ENCODE measurements at places on chromosomes 6 and 20.

- DNase-seq, result no peak
These were observed 260.2 kb downstream of the BCKDHB start for GRCh38 chr6:80366714-80367113.

GRCh38 chr6:100382767-100383195, 81.9 kb downstream of the SIM1 start:
- DNase-seq, result no peak

DNA sequence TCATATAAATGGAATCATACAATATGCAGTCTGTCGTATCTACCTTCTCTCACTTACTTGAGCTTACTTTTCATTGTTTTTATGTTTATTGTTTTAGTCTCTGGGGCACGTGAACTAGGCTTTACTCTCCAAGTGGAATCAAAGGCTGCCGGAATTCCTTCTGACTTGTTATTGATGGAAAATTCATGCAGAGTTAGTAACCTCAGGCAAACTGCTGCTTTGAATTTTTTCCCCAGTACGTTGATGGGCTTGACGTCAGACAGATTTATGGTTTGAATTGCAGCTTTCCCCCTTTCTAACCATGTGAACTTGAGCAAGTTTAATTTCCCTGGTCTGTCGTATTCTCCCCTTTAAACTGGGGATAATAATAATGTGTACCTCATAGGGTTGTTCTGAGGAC, 68.6 kb downstream of the ZDHHC14 start:
- no peak for DNase-seq

DNA sequence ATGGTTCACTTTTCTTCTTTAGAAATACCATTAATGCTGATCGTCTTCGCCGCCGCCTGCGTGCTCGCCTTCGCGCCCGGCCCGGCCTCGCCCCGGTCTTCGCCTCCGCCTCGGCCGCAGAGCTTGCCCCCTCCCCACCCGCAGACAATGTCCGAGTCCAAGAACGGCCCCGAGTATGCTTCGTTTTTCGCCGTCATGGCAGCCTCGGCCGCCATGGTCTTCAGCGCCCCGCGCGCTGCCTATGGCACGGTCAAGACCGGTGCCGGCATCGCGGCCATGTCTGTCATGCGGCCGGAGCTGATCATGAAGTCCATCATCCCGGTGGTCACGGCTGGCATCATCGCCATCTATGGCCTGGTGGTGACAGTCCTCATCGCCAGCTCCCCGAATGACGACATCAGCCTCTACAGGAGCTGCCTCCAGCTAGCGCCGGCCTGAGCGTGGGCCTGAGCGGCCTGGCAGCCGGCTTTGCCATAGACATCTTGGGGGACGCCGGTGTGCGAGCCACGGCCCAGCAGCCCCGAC, 4.8 kb upstream of the PRPH2 start:
- no peak for DNase-seq

DNA sequence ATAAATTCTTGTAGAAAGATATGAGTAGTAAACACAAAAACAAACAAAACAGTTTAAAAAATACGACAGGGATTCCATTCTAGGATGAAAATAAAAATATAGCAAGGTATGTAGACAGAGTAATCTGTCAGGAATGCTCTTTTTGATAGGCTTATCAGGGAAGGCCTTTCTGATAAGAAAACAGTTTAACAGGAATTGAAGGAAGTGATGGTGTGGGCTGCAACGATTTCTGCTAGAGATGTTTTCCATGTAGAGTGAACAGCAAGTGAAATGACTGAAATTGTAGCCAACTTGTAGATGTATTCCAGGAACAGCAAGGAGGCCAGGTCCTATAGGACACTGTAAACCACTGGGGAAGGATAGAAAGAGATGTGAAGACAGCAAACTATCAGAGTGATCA, 689.7 kb upstream of the GJE1 start:
- DNase-seq, result no peak

DNA sequence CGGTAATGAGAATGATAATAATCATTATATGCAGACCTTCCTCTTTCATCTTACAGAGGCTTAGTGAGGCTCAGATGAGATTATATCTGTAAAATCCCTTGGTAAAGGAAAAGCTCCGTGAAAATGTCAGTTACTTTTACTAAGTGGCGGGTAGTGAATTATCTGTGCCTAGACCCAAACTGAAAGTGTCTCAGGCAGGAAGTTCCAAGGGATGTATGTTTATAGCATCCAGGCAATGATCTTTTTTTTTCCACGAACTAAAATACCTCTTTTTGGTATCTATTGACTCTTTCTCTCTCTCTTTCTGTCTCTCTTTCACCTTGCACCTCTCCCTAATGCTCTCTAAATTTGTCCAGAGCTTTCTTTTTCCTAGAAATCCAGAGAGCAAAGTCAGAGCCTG, 5.0 kb downstream of the TCF21 start:
- no peak for DNase-seq

DNA sequence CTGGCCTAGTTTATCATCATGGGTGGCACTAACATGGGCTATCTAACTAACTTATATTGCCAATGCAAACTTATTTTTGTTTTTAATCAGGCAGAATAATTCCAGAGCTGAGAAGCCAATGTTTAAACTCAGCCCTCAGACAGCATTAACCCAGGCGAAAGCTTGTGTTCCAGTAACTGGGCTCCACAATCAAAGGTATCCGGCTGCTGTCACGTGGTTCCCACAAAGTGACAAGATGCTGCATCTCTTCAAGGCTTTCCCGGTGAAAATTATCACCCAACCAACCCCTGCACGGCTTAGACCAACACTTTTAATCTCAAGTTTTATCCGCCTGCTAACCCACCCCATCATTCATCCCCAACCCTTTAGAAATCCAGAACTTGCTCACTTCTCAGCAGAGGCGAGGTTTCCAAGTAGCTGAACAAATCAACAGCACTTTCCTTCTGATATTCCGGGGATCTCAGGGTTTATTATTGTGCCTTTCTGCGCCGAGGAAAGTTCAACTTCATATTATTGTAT, 885 bp downstream of the MTCL3 start:
- DNase-seq, result no peak

DNA sequence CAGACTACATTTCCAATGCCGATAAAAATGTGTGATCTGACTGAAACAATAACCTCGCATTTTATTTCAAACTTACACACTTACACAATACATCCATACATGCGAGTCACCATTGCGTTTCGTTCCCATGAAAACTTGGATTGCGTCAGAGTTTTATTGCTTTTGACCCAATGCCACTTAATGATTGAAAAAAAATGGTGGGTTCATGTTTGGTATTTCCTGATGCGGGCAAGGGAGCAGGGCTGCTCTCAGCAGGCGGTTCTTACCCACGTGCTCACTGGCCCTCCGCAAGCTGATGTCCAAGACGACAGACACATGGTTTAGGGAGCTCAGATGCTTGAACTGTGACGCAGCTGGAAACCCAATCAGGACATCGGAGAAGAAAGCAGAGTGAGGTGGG, 281.0 kb upstream of the SULF2 start:
- no peak for DNase-seq

DNA sequence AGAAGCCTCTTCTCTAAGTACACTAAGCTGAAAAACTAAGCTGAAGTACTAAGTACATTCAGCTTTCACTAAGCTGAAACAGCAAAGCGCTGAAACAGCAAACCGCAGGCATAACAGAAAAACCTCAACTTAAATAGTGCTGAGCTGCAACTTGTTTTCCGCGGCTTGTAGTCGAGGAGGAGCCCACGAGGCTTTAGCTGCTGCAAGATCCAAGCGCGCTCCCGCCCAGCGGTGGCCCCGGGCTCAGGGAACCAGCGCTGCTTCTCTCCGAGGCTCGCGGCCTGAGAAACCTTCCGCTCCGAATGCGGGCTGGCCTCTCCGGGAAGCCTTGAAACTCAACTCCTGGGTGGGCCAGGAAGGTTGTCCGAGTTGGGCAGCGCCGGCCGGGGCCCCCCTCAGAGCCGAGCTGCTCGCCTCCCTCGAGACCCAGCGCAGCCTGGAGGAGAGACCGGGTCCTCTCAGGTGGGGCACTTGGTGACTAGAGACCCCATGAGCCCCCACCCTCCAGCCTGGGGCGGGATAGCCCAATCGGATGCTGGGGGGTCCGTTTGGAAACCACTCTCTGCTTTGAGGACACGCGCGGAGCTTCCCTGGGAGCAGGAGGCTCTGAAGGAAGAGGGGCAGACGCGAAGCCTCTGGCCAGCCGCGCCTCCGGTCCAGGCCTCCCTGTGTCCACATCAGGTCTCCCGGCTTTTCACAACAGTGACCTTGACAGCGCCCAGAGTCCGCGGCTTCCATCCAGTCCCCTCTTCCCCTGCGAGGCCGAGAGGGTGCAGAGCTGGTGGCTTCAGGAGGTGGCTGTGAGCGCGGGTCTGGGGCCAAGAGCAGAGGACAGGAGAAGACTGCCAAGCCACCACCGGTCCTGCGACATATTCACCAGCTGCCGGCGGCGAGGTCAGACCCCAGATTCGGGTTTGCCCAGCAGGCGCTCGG, 38.1 kb upstream of the HLA-E start:
- DNase-seq, result no peak

DNA sequence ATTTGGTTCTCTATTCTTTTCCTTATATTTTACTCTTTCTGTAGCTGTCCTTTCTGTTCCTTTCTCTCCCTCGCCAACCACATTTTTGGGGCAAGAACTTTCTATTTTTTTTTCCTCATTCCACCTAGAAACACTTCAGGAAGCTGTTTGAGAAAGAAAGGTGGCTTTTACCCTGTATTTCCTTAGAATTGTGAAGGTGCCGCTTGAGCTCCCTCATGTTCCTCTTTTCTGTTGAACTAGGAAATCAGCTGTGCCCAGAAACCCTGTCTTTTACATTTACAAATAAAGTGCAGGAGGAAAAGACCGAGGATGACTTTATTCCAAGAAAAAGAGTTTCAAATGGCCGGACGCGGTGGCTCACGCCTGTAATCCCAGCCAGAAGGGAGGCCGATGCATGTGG, 38.2 kb downstream of the OR2B2 start:
- no peak for DNase-seq

DNA sequence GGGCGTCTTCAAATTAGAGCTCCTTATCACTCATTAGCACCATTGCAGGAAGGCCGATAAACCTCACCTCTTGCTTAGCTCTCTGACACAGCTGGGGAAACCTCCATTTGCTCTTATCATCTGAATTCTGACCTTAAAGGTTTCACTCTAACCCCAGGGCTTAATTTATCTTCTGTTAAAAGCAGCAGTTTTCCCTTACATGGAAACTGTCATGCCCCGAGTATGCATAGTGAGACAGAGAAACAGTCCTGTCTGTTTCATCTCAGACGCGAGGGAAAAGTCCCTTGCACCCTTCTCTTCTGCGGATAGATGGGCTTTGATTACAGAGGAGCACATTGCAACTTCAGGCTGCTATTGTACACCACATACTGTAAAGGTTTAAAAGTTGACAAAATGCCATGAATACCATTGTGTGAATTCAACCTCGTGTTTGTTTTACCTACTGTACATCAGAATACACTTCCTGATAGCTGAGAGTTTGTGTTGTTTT, 191.5 kb upstream of the BMP2 start:
- no peak for DNase-seq

DNA sequence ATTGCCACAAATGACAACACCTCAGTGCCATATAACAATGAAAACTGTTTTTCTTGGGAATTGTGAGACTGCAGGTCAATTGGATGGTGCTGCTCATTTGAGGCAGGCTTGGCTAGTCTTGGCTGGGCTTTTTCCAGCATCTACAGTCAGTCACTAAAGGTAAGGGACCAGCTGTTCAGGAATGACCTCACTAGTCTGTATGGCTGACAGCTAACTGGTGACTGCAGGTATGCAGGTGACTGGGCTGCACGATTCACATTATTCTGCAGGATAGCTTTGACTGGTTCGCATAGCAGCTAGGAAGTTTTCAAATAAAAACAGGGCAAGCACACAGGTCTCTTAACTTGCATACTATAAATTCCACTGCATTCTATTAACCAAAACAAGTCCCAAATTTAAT, 22.1 kb upstream of the HMGCLL1 start:
- no peak for DNase-seq

DNA sequence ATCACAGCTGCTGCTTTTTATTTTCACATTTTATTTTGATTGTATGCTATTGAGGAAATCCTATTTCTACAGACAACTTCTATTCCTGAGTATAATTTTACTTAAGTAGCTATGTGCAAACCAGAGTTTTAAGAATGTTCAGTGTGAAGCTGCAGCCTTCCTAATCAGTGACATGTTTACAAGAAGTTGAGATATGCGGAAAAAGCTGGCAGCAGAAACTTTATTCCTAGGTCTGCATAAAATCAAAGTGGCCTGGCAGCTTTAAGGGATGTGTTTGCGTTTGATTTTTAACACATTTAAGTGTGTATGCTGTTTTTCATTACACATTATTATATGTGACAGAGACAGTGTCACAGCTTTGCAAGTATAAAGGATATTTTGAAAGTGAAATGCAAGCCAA, 26.3 kb downstream of the MAPK14 start:
- no peak for DNase-seq

DNA sequence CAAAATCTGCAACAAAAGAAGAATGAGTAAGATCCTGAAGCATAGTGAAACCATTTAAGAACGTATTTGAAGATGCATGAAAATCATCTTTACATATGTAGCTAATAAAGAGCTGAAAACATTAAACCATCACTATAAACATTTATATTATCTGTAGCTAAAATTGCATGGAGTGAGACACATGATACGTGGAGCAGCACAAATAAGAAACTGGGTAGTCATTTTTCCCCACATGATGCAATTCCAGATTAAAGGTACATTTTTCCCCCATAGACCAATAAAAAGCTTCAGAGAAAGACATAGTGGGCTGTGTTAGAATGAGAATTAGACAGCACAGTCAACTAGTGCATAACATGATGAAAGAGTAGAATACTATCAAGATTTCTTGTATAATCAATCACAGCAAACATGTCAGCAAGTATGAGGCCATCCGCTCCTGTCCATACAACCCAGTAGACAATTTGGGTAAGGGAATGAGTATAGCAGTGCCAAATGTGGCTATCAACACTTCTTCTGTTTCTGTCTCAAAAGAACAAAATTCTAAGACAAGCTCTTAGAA, 67.0 kb downstream of the RSPO3 start:
- DNase-seq, result no peak

- no peak for DNase-seq
These were observed 46.9 kb upstream of the ARMC2 start for GRCh38 chr6:108801366-108801765.

DNA sequence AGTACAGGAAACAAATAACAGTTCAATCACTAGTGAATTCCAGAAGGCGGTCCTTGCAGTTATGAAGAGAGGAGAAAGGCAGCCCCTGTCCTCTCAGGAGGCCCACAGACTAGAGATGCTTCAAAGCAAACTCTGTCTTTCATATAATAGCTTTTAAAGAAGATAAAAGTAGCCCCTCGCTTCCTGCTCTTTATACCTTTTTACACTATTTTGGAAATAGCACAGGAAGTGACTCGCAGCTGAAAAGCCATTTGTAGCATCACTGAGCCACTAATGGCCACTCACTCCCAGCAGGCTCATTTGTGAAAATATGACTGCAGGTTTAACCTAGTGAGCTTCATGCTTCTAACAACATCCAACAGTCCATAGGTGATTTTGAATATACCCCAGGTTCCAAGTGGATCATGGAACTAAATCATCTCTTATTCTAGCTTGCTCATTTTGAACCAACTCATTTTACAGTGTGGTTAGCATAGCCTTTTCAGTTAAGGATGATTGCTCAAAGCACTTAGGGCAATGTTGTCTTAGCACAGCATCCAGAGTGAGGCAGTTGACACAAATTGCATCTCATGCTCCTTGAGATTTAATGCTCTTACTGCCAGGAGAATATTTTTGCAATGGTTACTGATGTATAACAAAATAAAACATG, 136.0 kb upstream of the NRSN1 start:
- no peak for DNase-seq

Data from esophagus squamous epithelium (tissue), 5 donors.